Foreskin melanocyte (primary cell): ENCODE measurements at places on chromosomes 6 and 20.

DNA sequence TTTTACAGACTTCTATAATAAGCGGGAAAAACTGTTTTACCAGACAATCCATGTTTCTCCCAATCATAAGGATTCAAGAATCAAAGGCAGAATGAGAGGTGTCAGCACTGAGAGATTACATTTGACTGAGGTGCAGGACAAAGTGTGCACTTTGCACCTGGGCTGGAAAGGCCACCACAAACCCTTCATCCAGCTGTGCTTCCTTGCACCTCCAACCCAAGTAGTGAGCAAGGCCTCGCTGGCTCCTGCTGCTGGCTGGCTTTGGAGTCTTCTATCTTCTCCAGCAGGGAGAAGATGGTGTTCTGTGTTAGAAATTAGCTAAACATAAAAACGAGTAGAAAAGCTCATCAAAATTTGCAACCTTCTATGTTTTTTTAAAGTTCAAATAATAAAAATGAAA is 77.7 kb downstream of the CHD6 start:
- no peak for DNase-seq

- DNase-seq, result no peak
These were observed 365.2 kb downstream of the SYNE1 start for GRCh38 chr6:152271776-152272464.

GRCh38 chr6:23951691-23952090 is 174.3 kb upstream of the NRSN1 start:
- DNase-seq, result no peak

DNA sequence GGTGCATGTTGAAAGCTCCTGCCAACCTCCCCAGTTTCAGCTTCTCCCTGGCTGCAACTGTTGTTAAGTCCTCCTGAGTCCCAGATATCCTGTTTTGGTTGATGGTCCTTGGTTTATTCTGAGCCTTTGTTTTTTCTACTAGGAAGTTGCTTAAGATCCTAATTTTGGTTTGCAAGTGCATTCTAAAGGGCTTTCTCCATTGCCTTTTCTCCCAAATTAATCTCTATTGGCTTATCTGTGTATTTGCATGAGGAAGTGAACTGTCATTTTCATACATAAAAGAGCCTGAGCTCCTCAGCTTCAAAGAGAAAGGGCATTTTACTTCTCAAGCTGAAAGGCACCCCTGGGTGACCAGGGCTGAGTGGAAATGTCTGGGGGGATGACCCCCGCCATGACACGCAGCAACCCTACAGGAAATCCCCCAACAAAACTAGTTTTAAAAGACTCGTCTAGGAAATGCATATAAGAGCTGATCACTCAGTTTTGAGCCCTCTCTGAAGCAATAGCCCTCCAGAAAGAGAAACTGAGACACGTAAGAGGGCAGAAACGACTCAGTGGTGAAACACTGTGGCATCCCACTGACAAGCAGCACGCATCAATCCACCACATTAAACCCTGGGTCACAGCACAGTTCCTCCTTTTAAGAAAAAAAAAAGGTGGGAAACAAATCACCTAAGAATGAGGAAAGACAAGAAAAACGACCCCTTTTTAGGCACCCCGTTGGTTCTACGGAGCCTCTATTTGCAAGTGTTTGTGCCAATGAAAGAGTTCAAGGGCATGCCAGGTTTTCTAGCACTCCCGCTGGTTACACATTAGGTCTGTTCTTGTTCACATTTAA is 140.9 kb downstream of the THBS2 start:
- DNase-seq, result no peak

GRCh38 chr6:79841577-79842375 is 105.6 kb downstream of the ELOVL4 start:
- no peak for DNase-seq

- DNase-seq, result no peak
These were observed 165.4 kb downstream of the DST start for GRCh38 chr6:56477241-56477640.

GRCh38 chr6:56065408-56065807 is 182.0 kb downstream of the COL21A1 start:
- DNase-seq, result no peak

DNA sequence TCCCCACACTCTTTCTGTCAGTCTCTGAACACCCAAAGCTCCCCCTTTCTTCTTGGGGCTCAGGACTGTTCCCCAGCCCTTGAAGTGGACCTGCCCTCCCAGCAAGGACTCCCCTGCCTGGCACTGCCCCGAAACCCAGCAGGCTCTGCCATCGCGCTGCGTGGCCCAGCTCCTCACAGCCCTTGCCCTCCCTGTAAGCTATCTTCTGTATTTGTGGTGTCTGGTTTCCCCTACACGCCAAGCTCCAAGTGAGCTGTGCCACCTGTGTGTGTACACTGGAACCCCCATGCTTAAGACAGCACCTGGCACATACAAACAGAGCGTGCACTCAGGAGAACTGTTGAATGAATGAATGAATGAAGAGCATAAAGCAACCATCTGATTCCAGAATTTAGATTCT is 57.7 kb downstream of the TMEM242 start:
- DNase-seq, result no peak

GRCh38 chr6:27359231-27359630 is 29.3 kb upstream of the ZNF391 start:
- no peak for DNase-seq

DNA sequence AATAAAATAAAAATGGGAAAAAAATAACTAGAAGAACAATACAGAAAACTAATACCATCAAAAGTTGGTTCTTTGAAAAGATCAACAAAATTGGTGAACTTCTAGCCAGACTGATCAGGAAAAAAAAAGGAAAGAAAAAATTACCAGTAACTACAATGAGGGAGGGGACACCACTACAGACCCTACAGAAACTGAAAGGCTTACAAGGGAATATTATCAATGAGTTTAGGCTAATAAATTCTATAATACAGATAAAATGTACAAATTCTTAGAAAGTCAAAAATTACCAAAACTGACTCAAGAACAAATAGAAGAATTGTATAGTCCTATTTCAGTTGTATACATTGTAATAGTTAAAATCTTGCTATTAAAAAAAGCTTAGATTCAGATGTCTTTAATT is 141.8 kb downstream of the COL19A1 start:
- DNase-seq, result no peak

DNA sequence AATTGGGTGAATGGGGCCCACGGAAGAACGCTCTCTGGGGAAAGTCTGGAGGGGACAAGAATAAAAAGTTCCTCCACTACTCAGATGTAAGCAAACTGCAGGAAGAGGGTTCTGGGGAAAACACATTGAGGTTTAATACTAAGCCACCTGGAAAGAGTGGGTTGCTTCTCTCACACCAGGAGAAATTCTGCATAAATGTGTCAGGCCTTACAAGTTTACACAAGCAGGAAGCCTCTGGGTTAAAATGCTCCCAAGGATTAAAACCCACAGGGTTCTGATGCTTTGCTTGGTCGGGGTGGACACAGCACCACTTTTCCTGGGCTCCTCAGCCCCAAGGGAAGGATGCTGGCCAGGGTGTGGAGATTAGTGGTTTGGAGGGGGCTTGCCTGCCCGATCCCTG is 122.1 kb upstream of the SLC22A23 start:
- DNase-seq, result no peak
